Stimulated activated CD4-positive, alpha-beta T cell treated with anti-CD3 and anti-CD28 coated beads, Interleukin-12 subunit alpha, Interleukin-12 subunit beta, amount 100 ng/mL, for 24 hours (primary cell): ENCODE measurements at places on chromosomes 7 and 10.

DNA sequence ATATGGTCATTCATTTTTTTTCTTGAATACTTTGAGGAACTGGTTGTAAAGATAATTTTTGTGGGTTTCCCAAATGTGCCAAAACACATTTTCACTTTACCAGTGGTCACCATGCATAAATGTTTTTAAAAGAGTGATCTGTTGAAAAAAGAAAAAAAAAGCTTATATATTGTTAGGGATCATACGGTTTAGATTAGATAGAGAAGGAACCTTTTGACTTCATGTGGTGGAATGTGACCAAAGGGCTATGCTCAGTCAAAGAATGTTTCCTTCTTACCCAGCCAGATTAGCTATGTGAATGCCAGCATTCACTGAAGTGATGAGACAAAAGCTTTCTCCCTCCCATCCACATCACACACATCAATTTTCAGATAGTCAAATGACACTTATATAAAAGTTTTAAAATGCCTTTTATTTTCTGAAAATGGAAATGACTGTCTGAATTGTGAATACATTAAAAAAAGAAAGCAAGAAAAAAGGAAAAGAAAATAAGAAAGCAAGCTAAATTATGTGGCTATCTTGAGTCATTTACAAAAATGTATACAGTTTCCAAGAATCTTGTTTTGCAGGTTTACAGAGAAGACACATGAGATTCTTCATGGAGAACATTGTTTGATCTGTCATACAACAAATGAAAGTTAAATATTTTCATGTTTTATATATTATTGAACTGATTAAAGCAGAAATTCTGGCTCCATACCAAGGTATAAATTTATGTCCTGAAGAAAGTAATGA lies 8.6 kb upstream of the CPED1 start:
- no peak for DNase-seq

DNA sequence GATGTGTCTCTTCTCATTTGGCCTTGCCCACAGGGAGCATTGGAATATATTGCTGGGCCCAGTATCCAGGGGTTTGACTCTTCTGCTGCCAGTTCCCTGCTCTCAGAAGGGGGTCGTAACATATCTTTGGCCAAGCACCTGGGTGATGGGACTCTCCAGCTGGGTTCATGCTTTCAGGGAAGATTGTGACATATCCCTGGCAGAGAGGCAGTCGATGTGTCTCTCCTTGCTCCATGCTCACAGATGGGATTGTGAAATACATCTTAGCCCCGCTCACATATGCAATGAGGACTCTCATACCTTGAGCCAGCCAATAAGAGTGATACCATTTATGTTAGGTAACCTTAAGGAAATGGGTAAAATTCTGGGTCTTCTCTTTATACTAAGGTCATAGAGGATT lies 39.2 kb upstream of the ZNF680 start:
- no peak for DNase-seq

GRCh38 chr10:2985729-2986232 lies 81.6 kb upstream of the PFKP start:
- DNase-seq: no peak

DNA sequence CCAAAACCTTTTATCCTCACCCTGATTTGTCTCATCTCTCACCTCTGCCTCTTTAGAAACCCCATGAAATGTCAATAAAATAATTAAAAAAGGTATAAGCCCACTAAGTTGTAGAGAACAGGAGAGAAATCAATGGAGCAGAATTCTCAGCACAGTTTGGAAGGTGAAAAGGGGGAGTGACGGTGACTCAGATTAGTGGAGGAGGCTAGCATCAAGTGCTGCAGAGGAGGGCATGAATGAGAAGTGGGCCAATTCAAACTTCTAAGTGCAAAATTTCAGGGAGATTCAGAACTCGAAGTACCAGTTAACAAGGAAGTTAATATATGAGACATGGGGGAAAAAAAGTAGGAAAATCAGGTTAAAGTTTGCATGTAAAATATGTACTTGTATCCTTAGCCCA lies 34.9 kb upstream of the ETV1 start:
- no peak for DNase-seq

DNA sequence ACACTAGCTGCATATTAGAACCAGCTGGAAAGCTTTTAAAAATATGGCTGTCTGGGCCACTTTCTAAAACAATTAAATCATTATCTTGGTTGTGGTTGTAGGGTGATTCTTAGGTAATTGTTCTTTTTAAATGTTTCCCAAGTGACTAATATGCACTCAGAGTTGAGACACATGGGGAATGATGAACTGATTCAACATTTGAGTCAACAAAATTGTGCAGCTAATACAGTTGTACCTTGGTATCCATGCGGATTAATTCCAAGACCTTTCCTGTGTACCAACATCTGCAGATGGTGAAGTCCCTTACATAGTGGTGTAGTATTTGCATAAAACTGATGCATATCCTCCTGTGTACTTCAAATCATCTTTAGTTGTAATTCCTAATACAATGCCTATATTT lies 242.2 kb downstream of the ATRNL1 start:
- DNase-seq: no peak

- no peak for DNase-seq
These were observed 95.7 kb downstream of the SLIT1 start for GRCh38 chr10:97090035-97090434.

- DNase-seq: no peak
These were observed 162.0 kb downstream of the DGKI start for GRCh38 chr7:137684776-137685175.

GRCh38 chr10:84175436-84175835 lies 1.8 kb downstream of the GPR15LG start:
- DNase-seq: no peak

GRCh38 chr7:7100432-7100849 lies 81.9 kb upstream of the C1GALT1 start:
- DNase-seq: no peak

- no peak for DNase-seq
These were observed 76.1 kb upstream of the CPXM2 start for GRCh38 chr10:123967626-123968243.

- DNase-seq: no peak
These were observed 77.9 kb upstream of the PLXNA4 start for GRCh38 chr7:132654150-132654549.
